Muscle of back (tissue), 13 donors: ENCODE measurements at places on chromosomes 12 and 14.

- DNase-seq, result no peak
Observed at GRCh38 chr12:52506858-52507715, 13.1 kb downstream of the KRT5 start.

- DNase-seq, result no peak
Observed at GRCh38 chr14:99604766-99605298, 825 bp upstream of the CCDC85C start.

GRCh38 chr12:15318841-15319240, 3.5 kb upstream of the PTPRO start:
- no peak for DNase-seq

- no peak for DNase-seq
Observed at GRCh38 chr14:83044001-83044400, 1510.3 kb upstream of the SEL1L start.

DNA sequence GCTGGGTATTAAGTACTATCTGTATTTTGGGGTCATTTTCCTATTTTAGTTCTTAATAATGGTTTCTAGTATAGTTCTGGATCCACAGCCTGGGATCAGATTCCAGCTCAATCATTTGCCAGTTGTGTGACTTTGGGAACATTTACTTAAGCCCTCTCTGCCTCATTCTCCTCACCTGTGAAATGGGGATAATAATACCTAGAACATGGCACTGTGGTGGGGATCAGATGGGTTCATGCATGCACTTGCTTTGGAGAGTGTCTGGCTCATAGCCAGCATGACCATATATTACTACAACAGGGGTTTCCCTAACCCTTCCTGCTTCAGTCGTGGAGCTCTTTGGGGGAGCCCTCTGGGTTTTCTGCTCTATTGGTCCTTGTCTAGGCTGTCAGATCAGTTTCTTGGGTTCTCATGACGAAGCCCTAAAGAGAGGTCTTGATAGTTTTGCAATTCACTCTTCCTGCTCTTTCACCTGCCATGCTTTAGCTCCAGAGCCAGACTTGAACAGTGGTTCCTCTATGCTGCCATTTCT, 34.1 kb upstream of the SMOC1 start:
- DNase-seq, result no peak

DNA sequence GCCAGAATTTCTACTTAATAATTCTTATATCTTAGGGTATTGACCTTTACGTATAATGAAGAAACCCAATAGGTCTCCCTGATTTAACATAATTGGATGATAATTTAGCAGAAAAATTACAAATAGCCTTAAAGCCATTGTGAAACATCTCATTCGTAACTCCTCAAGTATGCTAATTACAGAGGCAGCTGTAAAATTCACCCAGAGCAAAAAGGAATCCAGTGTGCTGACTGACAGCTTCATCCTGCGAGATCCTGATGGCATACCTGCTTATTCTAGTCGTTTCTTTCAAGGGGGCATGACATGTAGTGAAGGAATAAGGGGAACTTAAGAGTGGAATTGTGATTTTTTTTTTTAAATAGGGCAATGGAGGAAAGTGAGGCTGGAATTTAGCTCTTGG, 291.5 kb downstream of the FUT8 start:
- no peak for DNase-seq

- DNase-seq, result no peak
Observed at GRCh38 chr12:107461222-107461975, 224.2 kb upstream of the PWP1 start.

DNA sequence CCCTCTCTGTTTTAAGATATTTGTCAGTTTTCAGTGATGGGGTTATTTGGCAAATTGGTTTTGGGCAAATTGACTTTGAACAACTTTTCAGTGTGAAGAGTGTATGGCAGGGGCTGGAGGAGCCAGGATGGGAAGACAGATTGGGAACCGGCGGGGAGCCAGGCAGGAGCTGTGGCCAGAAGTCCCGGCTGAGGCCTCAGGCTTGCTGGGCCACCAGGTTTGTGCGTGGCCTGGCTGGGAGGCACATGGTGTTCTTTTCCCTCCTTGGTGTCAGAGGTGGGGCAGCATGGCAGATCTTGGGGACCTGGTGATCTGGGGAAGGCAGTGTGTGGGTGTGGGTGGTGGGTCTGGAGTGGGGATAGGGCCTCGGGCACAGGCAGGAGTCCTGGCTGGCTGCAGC, 61.1 kb downstream of the SLC25A47 start:
- no peak for DNase-seq
